Activated CD4-positive, alpha-beta T cell treated with anti-CD3 and anti-CD28 coated beads, Interleukin-2, amount 10 ng/mL, durations not matched to agents 24 days and 14 days (primary cell): ENCODE measurements at places on chromosomes 7 and 10. TPM values are rescaled to one million over a fixed set of nuclear protein-coding genes. Genes with fewer than 3 reads are reported as not detected.

The OR2A12 gene
- not detected in 2 replicates for total RNA-seq

The FXYD4 gene
- not detected in 2 replicates for total RNA-seq

GRCh38 chr10:100076750-100077149 is 4.9 kb downstream of the CPN1 start:
- DNase-seq: no peak

- no peak for DNase-seq
Observed at GRCh38 chr10:121405549-121405948, 192.7 kb downstream of the FGFR2 start.

GRCh38 chr10:73628405-73628804 is 12.9 kb downstream of the MYOZ1 start:
- no peak for DNase-seq

DNA sequence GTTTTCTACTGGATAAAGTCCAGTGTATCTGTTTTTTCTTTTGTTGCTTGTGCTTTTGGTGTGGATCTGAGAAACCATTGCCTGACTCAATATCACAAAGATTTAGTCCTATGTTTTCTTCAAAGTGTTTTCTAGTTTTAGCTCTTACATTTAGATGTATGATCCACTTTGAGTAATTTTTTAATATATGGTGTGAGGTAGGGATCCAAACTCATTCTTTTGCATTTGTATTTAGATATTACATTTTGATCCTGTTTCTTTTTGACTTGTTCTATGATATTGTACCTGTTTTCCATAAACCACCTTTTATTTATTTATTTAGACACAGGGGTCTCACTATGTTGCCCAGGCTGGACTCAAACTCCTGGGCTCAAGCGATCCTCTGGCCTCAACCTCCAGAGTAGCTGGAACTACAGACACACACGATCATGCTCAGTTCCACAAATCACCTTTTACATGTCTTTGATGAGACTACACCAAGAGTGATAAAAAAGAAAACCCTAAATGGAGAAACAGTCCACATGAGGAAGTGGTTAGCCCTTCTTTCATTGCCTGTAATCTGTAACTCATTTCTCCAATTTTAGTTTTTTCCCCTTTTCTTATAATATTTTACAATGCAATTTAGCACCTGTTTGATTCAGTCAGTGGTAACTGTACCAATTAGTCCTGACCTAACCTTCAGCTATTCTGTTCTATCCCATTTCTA is 86.0 kb downstream of the SLC37A3 start:
- no peak for DNase-seq

DNA sequence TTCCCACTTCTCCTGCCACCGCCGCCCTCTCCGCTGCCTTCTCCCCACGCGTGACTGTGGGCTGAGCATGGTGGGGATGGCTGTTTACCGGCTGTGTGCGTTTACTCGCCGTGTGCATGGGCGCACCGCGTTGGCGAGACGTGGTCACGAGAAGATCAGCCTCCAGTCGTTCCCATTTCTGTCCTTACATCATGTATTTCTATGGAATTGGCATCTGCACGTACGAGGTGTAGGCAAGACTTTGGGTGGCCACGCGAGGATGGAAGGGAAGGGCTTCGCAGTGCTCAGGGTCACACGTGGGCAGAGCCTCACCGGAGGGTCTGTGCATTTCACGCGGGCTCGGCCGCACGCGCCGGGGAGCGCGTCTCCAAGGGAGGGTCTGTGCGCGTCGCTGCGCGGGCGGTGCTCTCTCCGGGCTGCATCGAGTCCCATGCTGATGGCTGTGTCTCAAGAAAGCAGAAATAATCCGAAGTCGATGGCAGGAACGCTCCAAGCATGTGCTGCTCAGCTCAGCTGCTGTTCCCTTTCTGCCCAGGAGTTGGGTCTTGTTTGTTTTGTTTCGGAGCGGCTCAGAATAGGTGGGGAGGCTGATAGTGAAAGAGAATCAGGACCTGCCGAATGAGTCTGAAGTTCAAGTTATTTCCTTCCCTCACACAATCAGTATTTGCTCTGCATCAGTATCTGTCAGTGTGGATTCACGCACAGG is 973 bp downstream of the CAMK1D start:
- peak; percentile 88 for DNase-seq

DNA sequence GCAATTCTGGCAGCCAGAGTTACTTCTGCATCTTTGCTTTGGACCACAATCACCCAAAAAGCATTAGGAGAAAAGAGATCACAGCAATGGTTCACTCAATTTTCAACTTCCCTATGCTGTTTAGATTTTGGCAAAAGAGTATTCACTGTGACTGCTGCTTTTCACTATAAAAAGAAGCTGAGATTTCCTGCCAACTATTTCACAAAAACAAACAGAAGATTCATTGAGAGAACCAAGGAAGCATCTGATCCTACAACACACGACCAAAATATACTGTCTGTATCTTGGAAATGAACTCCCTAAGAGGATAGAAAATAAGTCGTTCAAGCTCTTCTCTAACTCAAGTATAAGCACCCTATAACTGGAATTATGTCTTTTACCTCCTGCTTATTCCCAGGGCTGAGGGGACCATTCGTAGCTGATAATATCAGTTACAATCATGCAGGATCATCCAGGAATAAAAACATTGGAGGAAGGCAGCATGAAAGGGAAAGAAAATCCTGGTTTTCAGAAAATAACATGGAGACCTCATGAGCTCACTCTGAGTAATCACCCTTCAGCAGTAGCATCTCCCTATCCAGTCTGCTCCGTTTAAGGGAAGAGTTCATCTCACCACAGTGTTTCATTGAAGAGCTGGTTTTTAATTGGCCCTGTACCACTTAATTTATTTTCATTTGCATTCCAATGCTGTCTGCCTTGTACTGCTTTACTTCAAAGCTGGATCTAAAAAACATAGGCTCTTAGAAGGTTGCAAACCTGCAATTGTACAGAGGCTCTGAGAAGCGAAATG is 256.2 kb downstream of the PAXIP1 start:
- DNase-seq: no peak

DNA sequence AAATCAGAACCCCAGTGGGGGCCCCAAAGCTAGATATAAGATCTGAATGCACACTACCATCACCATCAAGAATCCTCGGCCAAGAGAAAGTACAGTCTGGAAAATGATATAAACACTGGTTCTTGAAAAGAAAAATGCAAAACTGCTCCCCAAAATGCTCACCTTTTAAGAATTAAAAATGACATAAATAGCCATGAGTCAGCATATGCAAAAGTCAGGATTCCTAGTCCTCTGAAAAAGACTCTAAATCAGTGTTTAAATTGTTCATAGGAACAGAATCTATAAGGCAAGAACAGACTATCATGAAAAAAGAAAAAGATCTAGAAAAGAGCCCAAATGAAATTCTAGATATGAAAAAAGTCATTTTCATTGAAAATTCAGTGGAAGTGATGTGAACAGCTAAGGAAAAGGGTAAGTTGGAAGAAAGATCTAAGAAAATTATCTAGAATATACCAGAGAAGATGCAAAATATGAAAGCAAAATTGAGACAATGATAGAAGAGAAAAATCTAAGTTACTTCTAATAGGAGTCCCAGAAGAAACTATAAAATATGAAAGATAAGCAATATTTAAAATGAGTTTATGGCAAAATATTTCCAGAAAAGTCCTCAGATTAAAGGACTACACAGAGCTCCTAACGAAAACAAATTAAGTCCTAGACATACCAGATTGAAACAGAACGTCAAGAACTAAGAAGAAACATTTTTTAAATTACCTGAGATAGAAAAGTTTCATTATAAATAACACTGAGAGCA is 18.9 kb downstream of the HNRNPA2B1 start:
- DNase-seq: no peak
